ENCODE measurements at places on chromosomes 3 and 15. TPM values are rescaled to one million over a fixed set of nuclear protein-coding genes. Genes with fewer than 3 reads are reported as not detected.

DNA sequence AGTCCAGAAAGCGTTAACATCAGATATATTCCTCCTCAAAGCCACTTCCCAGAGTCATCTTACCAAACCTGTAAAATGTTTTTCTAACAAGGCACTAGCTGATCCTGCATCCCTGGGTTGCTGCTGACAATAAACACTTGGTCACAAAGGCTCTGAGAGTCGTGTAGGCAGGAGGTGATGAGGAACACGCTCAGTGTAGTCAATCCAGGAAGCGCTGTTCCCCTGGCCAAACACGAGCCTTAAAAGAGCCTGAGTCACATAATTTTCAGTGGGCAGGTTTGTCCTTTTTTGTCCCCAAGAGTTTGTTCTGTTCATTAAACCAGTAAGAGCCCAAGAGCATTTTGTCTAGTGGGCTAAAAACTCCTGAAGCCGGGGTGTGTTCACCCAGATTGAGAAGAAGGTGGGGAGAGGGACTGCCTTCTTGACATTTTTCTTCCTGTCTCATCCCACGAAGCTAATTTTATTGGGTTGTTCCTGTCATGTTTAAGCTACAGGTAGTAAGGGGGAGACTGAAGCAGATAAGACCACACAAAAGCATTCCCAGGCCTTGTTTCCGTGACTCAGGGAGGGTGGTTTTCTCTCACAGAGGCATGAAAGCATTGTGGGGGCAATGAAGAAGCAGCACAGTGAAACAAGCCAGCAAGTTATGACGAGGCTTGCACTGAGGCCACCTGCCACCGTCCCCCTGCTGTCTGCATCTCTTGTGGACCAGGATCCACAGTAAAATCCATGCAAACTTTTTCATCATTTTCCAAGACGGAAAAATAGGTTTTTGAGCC lies 73.7 kb downstream of the FOXB1 start:
- DNase-seq = no peak

- no peak for DNase-seq
Observed at GRCh38 chr15:30073915-30074314, 8.8 kb upstream of the GOLGA8J start.

DNA sequence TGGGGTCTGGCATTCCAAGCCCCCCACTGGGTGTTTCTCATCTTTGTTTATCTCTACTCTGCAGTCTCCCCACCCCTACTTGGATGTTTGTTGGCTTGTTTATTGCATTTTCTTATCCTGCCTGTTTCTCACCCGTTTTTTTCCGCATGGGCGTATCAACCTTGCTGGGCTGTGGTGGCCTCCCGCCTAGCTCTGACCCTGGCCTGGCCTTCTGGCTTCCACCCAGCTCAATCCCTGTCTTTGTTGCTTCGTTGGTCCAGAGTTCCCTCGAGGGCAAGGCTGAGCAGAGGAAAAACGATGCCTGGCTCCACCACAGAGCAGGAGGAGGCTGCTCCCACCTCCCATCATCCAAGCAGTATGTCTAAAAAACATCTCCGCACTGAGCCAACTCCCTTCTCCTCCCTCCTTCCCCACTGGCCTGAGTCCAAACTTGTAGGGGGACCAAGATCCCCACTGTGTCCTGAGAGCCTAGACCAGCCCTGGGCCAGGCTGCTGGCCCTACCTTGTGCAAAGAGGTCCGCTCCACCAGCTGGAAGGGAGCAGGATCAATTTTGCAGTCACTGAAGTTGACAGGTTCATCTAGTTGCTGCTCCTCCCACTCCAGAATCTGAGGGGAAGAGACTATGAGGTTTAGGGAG lies 9.8 kb downstream of the CLCN2 start:
- no peak for DNase-seq

- DNase-seq = no peak
Observed at GRCh38 chr15:39685999-39686613, 96.5 kb downstream of the FSIP1 start.

DNA sequence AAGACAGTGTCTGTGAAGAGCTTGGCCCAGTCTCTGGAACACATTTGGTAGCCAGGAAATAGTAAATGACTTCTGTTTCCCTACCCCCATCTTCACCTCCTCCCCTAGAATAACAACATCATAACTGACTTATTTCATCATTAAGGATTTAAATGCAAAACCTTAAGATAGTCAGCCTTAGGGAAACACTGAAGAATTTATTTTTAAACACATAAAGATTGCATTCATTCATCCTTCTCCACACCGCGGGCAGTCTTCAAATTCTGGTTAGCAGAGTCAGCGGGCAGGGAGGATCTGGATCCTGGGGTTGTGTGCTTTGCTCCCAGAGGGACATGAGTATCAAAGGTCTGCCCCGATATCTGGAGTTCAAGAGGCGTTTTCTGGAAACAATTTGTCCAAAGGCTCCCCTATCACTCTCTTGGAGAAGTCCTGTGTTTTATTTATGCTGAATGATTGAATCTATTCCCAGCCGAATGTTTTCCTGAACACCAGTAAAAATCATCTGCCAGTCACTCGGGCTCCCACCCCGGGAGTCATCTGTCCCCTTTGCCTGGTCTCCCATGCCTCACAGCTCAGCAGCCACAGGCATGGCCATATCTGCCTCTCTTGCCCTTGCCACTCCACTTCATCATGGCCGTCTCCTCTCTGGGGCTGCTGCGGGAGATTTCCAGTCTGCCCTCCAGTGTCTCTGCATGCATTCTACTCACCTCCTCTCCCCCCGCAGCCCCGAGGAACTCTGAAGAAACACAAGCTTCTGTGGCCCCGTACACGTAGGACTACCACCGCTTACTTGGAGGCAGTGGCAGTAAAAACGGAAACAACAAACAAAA lies 234.7 kb upstream of the CTDSPL start:
- DNase-seq = no peak

- no peak for DNase-seq
Observed at GRCh38 chr15:37517191-37517895, 417.0 kb upstream of the MEIS2 start.

- no peak for DNase-seq
Observed at GRCh38 chr15:77860071-77860691, 217.3 kb downstream of the TBC1D2B start.

- DNase-seq = no peak
Observed at GRCh38 chr3:151262871-151263525, 15.3 kb downstream of the P2RY14 start.

- DNase-seq = peak; percentile 75
Observed at GRCh38 chr15:29675791-29676301, 146.4 kb downstream of the TJP1 start.

- no peak for DNase-seq
Observed at GRCh38 chr15:56913670-56914069, 4.8 kb upstream of the TCF12 start.

- no peak for DNase-seq
Observed at GRCh38 chr3:4655145-4656045, 162.2 kb downstream of the ITPR1 start.

DNA sequence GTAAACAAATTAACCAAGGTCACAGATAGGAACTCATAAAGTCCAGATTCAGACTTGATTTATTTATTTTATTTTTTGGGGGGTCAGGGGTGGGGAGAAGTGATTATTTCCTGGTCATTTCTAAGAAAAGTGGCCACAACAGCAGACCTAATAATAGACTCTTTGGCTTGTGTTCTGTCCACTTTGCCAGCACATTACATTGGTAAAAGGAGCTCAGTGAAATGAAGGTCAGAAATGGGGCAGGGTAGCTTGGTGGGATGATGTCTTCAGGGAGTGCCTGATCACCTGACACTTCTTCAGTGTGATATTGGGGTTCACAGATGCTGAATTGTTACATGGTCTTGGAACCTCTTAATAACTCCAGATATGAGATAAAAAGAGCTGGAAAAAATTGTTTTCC lies 10.1 kb downstream of the VPS8 start:
- no peak for DNase-seq

DNA sequence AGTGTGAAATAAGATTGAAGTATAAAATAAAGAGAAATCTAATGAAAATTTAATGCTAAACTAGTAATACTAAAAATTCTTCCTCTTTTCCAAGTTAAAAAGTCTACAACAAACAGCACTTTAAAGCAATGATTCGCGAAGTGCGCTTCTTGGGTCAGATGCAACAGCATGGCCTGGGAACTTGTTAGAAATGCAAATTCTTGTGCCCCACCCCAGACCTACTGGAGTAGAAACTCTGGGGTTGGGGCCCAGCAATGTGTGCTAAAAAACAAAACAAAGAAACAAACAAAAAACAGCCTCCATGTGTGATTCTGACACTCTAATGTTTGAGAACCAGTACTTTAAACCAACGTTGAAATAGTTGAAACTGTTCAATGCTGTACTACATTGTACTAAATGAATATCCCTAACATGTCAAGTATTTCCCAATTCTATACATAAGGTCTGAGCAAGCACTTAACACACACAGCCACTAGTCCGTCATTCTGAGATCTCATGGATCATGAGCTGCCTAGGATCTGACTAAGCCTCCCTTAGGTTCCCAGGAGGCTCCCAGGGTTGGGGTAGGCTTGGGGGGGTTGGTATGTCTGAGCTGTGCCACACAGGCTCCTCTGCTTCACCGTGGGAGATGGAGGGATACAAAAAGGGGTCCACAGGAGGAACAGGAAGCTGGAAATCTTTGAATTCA lies 6.1 kb downstream of the RASGRP1 start:
- no peak for DNase-seq

DNA sequence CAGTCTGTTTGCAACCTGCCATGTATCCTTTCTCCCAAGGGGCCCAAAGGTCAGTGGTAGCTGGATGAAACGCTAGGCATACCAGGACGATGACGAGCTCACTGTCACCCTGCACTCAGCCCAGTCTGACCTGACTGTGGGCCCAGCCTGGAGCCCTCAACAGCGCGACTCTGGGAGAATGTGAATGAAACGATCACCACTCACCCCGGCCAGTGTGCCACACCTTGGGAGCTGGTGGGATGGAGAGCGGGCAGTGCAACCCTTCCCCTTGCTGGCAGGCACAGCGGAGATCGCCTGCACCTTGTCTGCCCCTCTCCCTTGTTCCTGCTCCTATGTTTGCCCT lies 27.2 kb downstream of the SRPRB start:
- DNase-seq = no peak

- peak; percentile 72 for DNase-seq
Observed at GRCh38 chr3:191499307-191500080, 38.5 kb downstream of the PYDC2 start.

DNA sequence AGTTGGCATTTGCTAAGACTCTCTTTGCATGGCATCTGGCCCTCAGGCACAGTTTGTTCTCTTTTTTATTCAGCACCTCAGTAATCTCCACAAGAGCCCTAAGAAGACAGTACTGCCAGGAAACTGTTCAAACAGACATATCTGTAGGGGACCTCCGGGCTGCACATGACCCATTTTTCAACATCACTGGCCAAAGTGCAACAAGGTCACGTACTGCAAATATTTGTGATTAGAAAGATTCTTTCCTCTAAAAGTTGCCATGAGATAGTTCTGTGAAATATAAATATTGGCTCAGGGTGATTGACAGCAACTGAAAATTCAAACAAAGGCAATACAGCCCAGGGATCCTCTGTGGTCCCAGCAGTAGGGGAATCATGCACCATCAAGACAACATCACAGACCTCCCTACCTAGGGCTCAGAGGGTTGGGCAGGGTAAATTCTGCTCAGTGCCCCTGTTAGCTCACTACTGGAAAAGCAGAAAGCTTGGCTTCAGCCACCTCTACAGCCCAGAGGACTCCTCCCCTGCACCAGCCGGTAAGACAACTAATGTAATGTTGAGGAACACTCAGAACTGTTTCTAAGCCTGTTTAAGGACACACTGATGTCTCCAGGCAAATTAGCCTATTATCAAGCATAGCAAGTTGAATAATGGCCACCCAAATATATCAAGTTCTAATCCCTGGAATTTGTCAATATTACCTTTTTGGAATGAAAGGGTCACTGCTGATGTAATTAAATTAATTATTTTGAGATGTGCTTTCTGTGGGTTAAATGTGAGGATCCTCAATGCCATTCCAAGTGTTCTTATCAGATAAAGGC lies 117.4 kb upstream of the LPP start:
- DNase-seq = peak; percentile 26

GRCh38 chr15:48644827-48645557 lies 517 bp downstream of the FBN1 start:
- peak; percentile 90 for DNase-seq

DNA sequence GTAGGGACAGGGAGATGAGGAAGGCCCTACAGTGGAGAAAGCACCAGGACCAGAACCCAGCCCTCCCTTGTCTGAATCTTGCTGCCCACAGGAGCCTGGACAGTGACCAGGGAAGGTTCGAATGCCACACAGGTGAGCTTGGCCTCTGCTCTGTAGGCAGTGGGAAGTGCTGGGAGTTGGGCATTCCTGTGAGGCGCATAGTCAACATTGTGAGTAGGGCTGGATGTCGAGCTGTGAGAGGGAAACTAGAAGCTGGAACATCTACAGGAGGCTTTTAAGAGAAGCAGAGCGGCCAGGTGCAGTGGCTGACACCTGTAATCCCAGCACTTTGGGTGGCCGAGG lies 20.3 kb upstream of the ALAS1 start:
- peak; percentile 72 for DNase-seq

GRCh38 chr15:91400481-91400880 lies 300.4 kb downstream of the SV2B start:
- DNase-seq = no peak

- no peak for DNase-seq
Observed at GRCh38 chr3:140509534-140509933, 168.3 kb upstream of the TRIM42 start.

DNA sequence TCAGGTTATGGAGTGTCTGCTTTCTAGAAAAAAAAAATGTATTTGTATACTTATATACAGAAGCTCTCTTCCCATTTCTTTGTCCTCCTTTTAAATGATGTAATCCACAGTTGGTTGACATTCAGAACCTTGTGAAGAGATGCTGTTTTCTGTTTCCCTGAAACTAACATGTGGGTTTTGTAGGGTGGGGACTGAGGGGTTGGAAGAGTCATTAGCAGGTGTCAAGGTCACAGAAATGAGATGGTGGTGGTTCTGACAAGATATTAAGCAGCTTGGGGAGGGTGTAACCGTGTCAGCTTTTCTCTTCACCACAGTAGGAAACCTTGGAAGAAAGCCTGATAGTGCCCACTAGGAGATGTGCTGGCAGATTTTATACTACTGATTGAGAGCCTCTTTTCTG lies 2.4 kb downstream of the RASA2 start:
- no peak for DNase-seq

The ONECUT1 gene
- not detected for total RNA-seq

The SNTN gene
- total RNA-seq = 0.67 TPM

The ZNF619 gene
- total RNA-seq = 9.3 TPM

The GOLGA8G gene
- not detected for total RNA-seq

The TMEM207 gene
- total RNA-seq = not detected

The TGM4 gene
- total RNA-seq = not detected

The BFSP2 gene
- total RNA-seq = not detected

The CD96 gene
- total RNA-seq = 6.3 TPM

All from upper lobe of left lung (tissue), 6 donors.